ENCODE measurements at places on chromosomes 13 and 19.

DNA sequence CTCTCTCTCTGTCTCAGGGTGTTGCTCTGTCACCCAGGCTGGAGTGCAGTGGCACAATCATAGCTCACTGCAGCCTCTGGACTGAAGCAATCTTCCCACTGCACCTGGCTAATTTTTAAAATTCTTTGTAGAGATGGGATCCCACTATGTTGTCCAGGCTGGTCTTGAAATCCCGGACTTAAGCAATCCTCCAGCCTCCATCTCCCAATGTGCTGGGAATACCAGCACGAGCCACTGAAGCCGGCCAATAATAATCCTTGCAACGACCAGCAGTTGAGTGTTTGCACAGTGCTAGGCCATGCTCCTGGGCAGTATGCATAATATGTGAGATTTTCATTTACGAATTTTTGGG is 640 bp upstream of the EPOR start:
- DNase-seq, result no peak

DNA sequence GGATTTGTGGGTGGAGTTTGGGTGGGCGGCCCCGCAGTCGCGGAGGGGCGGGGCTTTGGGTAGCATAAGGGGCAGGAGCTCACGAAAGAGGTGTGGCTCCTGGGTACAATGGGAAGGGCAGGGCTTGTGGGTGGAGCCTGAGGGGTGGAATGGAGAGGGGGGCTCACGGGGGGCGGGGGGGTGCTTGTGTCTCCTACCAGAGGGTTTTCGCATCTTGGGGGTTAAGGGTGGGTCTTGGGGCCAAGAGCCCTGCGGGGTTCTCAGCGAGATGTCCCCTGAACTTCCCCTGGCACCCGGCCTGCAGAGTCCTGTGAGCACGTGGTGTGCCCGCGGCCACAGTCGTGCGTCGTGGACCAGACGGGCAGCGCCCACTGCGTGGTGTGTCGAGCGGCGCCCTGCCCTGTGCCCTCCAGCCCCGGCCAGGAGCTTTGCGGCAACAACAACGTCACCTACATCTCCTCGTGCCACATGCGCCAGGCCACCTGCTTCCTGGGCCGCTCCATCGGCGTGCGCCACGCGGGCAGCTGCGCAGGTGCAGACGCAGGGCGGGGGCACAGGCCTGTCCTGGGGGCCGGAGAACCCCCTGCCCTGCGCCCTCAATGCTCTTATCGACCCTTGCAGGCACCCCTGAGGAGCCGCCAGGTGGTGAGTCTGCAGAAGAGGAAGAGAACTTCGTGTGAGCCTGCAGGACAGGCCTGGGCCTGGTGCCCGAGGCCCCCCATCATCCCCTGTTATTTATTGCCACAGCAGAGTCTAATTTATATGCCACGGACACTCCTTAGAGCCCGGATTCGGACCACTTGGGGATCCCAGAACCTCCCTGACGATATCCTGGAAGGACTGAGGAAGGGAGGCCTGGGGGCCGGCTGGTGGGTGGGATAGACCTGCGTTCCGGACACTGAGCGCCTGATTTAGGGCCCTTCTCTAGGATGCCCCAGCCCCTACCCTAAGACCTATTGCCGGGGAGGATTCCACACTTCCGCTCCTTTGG is 5.1 kb downstream of the FSTL3 start:
- peak; percentile 40 for DNase-seq

DNA sequence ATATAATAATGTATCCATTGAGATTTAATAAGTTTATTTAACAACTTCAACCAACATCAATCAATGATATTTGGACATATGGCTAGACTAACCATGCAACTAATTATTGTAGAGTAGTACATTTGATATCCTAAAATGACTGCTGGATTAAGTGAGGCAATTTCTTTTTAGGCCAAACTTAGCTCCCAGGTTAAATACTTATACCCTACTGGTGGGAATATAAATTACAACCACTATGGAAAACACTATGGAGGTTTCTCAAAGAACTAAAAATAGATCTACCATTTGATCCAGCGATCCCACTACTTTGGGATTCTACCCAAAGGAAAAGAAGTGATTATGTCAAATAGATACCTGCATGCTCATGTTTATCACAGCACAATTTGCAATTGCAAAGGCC is 345.8 kb downstream of the RBM26 start:
- DNase-seq, result no peak

- no peak for DNase-seq
These were observed 599.7 kb upstream of the SLITRK1 start for GRCh38 chr13:84481958-84482357.

- no peak for DNase-seq
These were observed 29.7 kb downstream of the GTF2F2 start for GRCh38 chr13:45149964-45150363.

DNA sequence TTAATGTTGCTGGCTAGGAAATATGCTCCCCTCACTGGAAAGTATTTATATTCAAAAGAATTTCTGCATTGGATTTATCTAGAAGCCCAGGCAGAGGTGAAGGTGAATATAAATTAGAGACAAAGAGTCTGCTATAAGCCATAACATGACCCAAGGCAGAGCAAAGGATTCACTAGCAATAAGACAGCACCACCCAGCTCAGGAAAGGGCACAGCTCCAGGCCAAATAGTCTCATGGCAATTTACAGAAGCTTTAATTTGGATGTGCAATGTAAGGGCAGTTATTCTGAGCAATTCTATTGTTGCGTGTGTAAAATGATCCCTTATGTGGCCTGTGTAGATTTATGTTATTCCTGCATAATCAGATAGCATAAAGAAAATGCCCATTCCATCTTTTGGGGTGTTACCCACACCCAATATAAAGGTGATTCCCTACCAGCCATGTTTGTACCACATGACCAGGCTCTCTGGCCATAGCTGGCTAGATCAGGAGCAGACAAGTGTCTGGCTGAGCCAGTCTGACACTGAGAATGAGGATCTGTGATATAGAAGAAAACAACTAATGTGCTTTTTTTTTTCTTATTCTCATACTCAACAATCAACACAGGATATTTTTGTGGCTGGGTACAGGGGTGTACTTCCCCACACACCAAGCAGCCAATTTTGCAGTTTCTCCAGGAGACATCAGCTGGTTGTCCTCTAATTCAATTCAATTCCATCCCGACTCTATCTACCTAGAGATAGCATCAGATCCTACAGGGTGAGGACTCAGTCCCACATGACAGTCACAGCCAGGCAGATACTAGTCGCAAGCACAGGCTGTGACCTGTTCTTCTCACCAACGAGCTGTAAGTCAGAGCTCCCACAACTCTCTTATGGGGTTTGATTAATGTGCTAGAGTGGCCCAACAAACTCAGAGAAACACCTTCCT is 181.4 kb downstream of the KCTD15 start:
- no peak for DNase-seq

- DNase-seq, result no peak
These were observed 44.7 kb upstream of the TFDP1 start for GRCh38 chr13:113539822-113540221.

DNA sequence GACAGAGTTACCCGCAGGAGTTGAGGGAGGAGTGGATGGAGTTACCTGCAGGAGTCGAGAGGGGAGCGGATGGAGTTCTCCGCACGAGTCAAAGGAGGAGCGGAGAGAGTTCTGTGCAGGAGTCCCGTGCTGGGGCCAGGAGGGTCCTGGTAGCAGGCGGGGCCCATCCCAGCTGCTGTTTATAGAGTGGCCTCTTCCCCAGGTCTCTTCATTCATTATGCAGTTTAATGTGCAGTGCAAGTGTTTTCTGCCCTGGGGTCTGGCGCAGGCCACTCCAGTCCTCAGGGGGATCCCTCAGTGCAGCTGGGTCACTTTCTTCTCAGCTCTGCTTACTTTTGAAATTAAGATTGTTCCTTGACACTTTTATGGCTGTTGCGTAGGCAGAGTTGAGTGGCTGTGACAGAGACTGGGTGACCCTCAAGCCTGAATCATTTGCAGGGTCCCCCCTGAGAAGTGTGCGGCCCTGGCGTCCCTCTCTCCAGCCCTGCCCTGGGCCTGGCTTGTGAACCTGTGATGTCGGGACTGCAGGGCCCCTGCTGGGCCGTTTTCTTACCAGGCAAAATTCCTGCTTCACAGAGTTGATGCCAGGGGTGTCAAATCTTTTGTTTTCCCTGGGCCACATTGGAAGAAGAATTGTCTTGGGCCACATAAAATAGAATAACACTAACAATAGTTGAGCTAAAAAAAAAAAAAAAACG is 17.9 kb downstream of the TFDP1 start:
- DNase-seq, result no peak

- no peak for DNase-seq
These were observed 58.9 kb downstream of the UBL3 start for GRCh38 chr13:29791508-29791907.

DNA sequence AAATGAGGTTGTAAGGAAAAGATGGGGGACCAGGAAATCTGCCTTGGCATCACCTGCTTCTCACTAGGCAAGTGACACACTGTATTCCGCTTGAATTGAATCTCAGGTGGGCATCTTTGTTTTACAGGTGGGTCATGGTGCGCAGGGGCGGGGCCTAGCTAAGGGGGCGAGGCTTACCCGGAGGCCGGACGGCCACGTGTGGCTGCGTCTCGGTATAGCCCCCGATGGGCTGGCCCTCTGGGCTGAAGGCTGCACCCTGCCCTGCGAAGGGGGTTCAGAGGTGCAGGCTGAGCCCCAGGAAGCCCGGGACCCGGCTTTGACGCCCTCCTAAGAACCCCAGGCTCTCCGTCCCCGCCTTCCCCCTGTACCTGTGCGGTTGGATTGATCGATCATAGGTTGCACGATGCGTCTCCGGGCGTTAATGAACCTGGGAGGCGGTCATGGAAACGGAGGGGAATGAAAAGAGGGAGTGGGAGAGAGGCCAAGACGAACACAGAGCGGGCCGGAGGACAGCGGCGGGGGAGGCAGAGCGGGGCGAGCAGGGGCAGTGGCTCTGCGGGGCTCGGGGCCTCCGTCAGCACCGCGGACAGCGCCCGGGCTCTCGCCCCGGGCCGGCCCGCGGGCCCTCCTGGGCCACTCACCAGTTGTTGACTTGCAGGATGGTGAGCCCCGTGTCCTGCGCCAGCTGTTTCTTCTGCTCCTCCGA is 12.5 kb downstream of the MEIS3 start:
- DNase-seq, result no peak

GRCh38 chr19:51926426-51926783 is 867 bp upstream of the ZNF613 start:
- DNase-seq, result no peak

DNA sequence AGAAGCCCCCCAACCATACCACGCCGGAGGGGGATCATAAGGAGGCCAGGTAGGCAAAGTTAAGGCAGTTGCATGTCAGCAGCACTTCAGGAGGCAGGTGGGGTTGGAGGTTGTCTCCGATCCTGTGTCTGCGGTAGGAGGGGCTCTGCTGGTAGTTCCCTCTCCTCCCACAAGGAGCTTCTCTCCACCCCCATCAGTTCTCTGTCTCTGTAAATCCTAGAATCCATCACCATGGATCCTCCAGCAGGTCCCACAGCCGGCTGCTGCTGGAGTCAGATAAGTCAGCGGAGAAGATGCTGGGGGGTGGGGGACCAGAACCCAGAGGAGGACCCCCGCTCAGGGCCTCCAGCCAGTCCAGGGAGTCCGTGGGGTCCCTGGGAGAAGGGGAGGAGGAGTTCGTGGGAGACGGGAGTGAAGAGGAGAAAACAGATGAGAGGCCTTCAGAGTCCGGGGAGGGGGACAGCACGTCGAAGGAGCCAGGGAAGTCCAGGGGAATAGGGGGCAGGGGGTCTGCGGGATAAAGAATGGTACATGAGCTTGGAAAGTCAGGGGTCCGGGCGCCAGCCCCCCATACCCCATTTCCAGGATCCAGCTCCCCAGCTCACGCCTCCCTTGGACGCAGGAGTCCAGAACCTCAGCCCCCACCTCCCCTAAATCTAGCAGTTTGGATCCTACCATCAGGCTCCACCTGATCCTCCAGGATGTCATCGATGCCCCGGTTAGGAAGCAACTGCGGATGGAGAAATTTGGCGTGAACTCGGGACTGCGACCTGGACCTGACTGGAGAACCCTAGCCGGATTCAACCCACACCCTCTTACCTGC is 6.3 kb downstream of the MAMSTR start:
- no peak for DNase-seq
